ENCODE measurements at places on chromosomes 3 and 15.

- DNase-seq: no peak
Observed at GRCh38 chr3:122555275-122556071, 8.6 kb downstream of the PARP9 start.

DNA sequence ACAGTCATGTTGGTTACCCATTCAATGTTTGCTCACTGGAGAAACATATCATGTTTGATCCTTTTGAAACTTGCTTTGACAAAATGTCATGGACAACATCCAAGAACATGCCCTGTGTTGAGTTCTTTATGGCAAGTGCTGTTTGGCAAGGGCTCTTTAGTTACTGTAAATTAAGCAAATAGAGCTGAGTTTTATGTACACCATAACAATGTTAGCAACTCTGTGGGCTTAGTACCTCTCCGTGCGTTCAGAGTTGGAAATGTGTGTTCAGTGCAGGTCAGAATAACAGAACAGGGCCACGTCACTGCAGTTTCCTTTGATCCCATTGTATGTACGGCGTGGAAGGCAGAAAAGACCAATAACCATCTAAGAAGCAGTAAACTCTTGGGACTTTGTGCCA, 132.5 kb downstream of the MYRIP start:
- DNase-seq: no peak

DNA sequence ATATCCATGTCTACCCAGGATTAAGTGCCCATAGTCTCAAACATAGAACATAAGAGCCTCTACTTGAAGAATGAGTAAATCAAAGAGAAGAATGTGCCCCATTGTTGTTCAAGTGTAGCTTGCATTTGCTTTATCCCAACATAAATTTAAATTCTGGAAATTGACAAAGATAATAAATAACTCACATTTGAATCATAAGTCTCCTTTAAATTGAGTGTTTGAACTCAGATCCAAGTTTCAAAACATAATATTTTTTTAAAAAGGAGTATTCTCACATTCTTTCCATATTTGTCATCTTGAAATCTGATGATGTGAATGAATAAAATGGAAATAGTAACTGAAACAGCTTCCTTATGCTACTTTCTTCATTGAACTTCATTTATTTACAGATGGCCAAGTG, 135.2 kb downstream of the MECOM start:
- DNase-seq: no peak

GRCh38 chr3:171895291-171895690, 52.1 kb downstream of the TMEM212 start:
- no peak for DNase-seq

DNA sequence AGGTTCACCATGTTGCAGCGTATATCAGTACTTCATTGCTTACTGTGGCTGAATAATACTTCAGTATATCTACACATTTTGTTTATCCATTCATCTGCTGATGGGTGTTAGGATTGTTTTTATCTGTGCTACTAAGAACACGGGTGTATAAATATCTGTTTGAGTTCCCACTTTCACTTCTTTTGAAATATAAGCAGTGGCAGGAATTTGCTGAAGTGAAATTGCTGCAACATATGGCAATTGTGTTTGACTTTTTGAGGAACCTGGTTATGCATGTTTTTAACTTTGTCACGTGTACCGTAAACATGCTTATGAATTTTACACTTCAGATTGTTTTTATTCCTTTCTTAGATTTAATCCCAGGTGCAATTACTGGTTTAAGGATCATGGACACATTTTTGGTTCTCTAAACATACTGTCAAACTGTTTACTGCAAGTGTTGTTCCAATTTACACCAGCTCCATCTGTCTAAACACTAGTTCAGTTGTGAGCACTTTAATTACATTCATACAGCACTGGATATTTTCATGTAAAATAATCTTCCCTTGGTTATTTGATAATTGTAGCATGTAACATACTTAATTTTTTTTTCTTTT, 23.1 kb downstream of the TRAK1 start:
- no peak for DNase-seq

Data from brain pericyte (primary cell).